ENCODE measurements at places on chromosomes 11 and 22.
A peak's percentile ranks its signal among the peaks of the same experiment; 100 is the strongest.

DNA sequence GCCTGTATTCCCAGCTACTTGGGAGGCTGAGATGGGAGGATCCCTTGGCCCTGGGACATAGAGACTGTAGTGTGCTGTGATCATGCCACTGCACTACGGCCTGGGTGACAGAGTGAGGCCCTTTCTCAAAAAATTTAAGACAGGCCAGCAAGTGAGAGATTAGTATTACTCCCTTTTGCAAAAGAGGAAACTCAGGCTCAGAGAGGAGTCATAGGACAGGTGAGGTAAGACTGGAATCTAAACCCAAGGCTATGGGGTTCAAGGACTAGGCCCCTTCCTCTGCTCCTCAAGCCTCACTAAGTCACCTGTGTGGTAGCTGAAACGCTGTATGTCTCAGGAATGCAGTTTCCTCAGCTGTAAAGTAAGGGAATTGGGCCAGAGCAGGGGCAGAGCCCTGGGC, 1.6 kb upstream of the P2RY2 start:
- DNase-seq = no peak

- no peak for DNase-seq
These were observed 16.1 kb upstream of the PRSS23 start for GRCh38 chr11:86784241-86784681.

DNA sequence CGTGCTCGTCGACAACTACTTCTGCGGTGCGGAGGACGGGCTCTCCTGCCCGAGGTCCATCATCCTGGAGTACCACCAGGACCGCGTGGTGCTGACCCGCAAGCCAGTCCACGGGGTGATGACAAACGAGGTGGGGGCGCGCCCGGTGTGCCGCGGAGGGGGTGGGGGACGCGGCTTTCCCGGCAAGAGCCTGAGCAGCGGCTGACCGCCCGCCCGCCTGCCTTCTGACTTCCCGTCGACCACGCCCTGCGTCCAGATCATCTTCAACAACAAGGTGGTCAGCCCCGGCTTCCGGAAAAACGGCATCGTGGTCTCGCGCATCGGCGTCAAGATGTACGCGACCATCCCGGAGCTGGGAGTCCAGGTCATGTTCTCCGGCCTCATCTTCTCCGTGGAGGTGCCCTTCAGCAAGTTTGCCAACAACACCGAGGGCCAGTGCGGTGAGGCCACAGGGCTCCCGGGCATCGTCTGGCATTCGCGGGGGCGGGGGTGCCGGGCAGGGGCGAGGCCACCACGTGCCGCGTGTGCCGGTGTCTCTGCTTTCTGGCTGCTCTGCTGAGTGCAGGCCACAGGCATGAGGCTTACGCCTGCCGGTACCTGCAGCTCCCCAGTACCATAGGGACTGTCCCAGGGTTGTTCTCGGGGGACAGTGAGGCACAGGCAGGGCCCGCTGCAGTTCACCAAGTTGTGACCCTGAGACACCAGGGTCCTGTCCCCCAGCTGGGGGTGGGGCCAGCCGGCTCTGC, 28.5 kb upstream of the MUC5B start:
- DNase-seq = no peak

- no peak for DNase-seq
These were observed 35.8 kb downstream of the MAML2 start for GRCh38 chr11:96306933-96307775.

GRCh38 chr22:37560608-37561211, 430 bp downstream of the CDC42EP1 start:
- no peak for DNase-seq

GRCh38 chr22:40026641-40027040, 31.9 kb downstream of the FAM83F start:
- DNase-seq = no peak

- no peak for DNase-seq
These were observed 86.6 kb upstream of the GRIK4 start for GRCh38 chr11:120424970-120425332.

DNA sequence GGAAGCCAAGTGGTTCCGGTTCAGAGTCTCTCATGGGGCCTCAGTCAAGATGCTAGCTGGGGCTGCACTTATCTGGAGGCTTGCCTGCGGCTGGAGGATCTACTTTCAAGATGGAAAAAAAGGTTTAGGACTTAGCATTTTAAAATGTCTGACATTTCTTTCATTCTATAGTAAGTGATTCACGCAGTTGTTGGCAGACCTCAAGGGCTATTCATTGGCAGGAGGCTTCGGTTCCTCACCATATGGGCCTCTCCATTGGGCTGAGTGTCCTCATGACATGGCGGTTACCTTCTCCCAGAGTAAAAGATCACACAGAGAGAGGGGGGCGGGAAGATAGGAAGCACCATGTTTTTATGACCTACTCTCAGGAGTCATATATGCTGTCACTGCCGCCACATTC, 298.0 kb upstream of the PLET1 start:
- DNase-seq = no peak

DNA sequence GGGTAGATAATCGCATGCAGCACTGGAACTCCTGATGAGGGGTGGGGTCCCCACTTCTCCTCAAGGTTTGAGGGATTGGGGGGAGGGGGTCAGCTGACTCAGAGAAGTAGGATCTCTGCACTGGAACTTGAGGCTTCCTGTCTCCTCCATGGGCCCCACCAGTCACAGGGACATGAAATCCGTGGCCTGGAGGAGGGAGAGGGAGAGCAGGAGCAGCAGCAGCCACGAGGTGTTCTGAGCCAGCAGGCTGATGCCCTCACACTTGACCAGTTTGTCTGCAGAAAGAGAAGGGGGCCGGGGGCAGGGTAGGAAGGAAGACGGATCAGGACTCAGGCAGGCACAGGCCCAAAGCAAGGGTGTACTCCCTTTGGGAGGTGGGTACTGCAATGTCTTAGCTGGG, 3.7 kb downstream of the THY1 start:
- DNase-seq = no peak

- no peak for DNase-seq
These were observed 381.9 kb downstream of the CADM1 start for GRCh38 chr11:115122274-115122673.

- DNase-seq = no peak
These were observed 18.1 kb downstream of the DTX4 start for GRCh38 chr11:59189986-59190385.

DNA sequence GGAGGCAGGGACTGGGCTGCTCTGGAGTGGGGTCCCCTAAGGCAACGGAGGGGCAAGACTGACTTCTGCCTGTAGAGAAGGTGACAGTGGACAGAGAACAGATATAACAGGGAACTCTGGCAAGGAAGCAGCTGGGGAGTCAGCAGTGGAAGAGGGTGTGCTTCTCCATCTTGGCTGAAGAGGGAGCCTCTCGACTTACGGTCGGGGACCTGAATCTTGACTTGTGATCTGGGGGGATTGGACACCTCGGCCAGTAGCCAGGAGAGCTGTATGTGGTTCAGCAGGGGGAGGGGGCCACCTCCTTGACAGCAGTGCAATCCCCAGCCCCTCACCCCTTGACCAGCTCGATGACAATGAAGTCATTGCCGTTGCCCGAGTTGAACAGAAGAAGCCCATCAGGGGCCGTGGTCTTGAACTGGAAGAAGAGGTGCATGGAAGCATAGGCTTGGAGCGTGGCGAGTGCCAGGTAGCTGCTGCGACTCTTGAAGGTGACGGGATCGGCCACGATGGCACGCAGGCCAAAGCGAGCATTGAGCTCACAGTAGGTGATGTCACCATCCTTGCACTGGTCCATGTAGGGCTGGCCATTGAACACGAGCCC, 60.0 kb downstream of the SLC22A12 start:
- no peak for DNase-seq

GRCh38 chr11:20154381-20154780, 5.9 kb downstream of the DBX1 start:
- DNase-seq = no peak

DNA sequence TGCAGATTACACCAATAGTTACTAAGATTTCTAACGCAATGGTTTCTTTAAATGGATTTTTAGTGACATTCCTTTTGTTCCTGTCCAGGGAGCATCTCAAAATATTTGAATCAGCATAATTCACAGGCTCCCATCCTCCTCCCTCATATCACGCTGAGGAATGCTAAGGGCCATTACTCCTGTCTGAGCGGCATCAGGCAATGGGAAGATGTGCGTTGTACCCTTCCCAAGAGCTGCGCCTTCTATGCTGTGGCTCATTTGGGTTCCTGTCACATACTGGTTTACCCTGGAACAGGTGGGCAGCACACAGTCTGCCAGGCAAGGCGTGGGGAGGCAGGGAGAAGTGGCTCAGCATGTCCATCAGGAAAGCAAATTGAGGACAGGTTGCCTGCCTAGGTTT, 121.9 kb downstream of the DBX1 start:
- DNase-seq = no peak

- peak; percentile 57 for DNase-seq
These were observed 876 bp upstream of the UBE2L6 start for GRCh38 chr11:57568330-57568766.

GRCh38 chr11:130071211-130071712, 1.6 kb downstream of the APLP2 start:
- no peak for DNase-seq

- DNase-seq = no peak
These were observed 59.9 kb upstream of the C11orf87 start for GRCh38 chr11:109362059-109362458.

DNA sequence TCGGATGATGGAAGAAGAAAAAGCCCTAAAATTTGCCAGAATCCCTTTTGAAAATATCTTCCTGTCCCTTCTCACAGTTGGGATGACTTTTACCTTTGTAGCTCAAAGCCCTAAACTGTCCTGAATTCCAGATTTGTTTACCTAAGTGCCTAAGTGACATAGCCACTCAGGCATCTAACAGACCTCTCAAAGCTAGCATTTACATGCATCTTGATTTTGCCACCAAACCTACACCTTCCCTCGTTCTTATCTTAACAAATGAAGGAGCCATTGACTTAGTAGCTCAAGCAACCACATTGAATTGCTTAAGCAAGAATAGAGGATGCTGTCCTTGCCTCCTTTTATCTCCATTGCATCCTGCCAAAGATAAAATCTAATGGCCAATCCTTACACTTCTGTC, 198.4 kb upstream of the NTM start:
- DNase-seq = no peak

DNA sequence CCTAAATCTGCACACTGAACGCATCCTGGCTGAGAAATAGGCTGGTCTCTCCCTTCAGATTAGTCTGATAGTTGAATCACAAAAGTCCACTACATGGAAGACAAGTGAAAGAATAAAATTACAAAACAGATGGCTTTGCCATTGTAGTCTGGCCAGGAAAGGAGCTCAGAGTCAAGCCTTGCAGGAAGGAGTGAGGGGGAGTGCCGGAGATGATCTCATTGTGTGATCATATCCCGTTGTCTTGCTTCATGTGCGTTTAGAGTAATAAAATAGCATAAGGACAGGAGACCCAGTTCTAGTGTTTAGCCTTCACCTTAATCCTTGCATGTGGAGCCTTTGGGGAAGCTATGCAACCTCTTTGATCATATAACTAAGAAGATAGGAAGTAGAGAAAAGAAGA, 666.7 kb upstream of the RAG2 start:
- no peak for DNase-seq

GRCh38 chr11:106092446-106092845, 15.0 kb downstream of the AASDHPPT start:
- DNase-seq = no peak

DNA sequence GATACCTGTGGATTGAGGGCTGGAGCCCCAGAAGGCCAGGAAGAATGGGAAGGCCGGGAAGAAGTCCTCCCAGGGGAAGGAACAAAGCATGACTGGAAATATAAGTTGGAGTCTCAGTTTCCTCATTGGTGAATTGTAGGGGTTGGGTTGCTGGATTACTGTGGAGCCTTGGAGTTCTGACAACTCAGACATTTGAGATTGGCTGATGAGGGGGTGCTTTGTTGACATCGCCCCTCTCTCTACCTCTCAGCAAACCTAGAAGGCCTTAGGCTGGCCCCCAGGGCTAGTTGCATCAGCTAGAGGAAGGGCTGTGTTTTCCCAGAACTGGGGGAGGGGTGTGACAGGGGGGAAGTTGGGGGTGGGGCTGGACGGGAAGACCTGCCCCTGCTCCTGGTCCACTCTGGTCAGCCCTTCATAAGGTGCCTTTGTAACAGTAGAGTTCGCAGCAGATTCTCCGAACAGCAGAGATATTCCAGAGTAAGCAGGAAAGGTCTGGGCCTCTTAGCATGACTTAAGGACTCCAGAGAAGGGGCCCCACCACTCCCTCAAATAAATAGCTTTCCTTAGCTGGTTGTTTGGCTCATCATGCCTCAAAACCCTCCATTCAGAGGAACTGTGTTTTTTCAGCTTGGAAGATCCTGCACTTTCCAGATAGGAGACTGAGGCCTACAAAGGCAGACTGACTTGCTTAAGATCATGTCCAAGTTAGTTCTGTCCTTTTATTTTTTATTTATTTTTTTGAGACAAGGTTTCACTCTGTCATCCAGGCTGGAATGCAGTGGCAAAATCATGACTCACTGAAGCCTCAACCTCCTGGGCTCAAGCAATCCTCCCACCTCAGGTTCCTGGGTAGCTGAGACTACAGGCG, 12.5 kb upstream of the THRSP start:
- DNase-seq = no peak

DNA sequence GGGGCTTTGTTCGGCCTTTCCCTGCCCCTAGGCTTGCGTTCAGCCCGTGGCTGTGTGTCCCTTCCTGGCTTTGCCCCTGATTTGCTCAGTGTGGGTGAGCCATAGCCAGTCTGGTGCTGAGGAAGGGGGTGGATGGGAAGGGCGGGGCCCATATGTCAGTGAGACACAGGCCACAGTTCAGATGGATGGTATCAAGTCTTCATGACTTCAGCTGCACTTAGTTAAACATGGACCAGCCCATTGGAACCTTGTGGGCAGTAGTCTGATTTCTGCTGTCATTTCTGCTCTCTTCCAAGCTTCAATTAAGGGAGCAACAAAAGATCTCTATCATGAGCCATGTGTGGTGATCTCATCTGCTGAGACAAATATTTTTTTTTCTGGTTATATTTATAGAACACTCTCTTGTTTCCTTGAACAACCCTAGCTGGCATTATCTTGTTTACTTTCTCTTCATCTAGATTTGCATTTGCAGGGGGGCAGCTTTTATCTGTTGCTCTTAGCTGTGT, 21.6 kb upstream of the PEX26 start:
- DNase-seq = no peak

DNA sequence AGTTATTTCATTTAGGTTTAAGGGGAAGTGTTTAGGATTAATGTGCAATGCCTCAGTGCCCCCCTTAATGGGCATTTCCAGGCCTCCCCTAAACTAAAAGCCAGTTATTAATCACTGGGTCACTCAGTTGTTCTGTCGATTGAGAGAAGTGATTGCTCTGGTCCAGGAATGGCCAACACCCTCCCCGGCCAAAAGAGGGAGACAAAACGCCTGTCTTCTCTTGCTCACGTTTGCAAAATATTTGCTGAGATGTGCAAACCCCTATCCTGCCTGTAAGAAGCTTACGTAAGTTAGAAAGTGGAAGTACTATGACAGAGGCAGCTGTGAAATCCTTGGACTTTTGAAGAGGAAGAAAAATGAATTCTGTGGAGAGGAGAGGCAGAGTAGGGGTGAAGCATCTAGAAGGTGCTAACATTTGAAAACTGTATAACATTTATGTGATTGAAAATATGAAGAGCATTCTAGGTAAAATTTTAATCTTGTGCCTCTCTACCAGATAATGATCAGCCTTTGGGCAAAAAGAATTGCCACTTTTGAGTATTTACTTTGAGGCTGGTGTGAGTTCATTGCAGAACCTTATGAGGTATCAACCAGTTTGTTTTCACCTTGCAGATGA, 37.7 kb downstream of the NTM start:
- DNase-seq = no peak

GRCh38 chr11:79541466-79541865, 100.6 kb upstream of the TENM4 start:
- no peak for DNase-seq

Measured in D721Med (cell line).